ENCODE measurements at places on chromosomes 5 and 9. TPM values are rescaled to one million over a fixed set of nuclear protein-coding genes. Genes with fewer than 3 reads are reported as not detected.

DNA sequence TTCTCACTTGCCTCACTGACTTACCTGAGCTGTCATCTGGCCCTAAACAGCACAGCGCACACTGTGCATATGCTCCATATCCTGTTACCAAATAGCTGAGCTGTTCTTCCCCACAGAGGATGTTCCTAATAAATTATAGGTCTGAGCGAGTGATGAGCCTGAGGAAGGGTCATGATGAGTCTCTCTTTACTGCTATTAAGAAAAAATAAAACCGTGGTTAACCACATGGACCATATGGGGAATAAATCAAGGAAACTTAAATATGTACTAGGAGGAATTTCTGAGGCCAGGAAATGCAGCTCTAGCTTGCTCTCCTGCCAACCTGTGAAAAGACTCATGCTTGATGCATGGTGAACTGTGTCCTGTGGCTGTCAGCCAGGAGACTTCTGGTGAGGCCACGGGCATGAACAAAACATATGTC lies 424.8 kb upstream of the DMAC1 start:
- DNase-seq: no peak

DNA sequence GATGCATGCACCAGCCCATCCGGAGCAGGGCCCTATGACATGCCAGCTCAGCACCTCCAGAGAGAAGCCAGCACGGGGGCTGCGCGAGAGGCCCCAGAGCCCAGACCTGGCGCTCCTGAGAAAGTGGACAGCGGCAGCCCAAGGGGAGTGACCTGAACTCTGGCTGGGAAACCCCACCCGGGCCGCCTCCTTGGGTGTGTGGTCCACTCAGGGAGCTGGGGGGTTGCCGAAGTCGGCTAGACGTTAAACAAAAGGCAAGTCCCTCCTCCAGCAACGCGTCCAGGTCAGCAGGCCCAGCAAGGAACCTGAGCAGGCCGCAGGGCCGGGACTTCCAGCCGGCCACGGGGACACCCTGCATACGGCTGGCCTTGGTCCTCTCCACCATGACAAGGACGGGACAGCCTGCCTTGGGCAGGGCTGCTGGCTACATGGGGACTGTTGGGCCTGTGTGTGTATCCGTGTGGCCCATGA lies 35.7 kb downstream of the NACC2 start:
- DNase-seq: no peak

- DNase-seq: no peak
These were observed 372.4 kb downstream of the KCNN2 start for GRCh38 chr5:114734238-114734637.

Gene PFN3
- not detected for total RNA-seq

DNA sequence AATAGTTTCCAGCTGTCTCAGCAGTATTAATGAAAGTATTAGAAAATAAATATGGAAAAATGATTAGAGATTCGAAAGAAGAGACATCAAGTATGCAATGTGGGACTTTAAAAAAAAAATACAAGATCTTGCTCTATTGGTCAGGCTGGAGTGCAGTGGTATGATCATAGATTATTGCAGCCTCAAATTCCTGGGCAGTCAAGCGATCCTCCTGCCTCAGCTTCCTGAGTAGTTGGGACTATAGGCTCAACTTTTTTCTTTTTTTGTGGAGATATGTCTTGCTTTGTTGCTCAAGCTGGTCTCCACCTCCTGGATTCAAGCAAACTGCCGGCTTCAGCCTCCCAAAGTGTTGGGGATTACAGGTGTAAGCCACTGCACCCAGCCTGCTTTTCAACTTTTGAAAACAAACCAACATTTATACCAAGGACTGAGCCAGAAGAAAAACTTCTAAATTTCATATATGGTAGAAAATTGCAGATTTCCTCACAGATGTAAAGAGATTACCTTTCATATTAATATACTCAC lies 323.1 kb downstream of the ADGRV1 start:
- DNase-seq: no peak

DNA sequence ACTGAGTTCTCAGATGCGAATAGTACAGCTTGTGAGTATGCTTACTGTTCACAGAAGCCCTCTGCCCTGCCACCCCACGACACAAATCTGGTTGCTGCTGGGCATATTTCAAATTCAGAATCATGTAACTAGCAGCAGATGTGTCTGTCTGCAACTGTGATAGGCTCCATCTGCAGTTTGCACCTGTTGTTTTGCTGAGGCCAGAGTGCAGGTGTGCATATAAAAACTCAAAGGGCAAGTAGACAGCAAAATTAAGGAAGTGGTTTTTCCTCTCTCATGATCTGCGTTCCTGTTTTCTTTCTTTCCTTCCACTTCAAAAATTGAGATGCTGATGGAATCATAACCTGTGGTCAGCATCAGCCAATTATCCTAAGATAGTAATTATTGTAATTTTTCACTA lies 1000.5 kb downstream of the PTPRD start:
- DNase-seq: no peak

DNA sequence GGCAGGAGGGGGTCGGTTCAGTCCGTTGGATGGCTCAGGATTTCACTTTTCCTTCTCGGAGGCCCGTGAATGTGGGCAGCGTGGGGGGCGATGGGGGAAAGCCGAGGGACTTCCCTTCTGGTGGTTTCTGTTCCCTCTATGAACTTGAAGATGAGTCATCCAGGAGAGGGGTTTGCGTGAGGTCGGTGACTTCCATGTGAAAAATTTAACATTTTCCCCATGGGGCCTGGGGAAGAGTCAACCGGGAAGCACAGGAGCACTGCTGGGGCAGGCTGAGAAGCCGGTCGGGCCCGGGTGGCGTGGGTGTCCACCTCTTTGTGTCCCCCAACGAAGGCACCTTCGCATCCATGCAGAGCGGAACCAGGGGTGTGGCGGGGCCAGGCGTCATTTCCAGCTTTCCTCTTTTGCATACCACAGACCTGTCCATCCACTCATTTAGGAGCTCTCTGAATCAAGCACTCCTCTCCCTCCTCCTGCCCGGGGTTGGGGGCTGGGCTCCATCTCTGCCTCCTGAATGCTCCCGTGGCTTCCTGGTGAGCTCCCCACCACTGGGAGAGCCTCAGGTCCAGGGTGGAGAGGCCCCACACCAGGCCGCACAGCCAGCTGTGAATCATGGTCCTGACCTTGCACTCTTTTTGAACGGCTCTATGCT lies 68.4 kb downstream of the ANKRD33B start:
- DNase-seq: no peak

GRCh38 chr5:151228986-151229385 lies 5.1 kb upstream of the CCDC69 start:
- DNase-seq: no peak

DNA sequence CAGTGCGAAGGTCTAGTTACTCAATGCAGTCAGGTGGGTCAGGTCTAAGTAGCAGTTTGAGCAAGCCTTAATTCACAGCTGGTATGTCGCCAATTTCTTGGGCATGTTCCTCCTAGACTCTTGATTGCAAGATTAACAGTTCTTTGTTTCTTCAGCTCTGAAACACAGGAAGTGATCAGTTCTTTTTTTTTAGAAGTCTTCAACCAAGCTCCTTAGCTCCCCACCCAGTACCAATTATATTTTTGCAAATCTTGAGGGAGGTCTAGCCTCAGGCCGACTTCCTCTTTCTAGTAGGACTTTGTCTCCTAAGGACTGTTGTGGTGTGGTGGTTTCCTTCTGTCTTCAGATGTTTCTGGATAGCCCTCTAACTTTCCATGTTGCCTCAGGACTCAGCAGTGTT lies 2054.2 kb downstream of the MAT2B start:
- DNase-seq: no peak

- no peak for DNase-seq
These were observed 521 bp upstream of the SLIT3 start for GRCh38 chr5:169301386-169301934.

- DNase-seq: no peak
These were observed 74.6 kb downstream of the SNX24 start for GRCh38 chr5:122919969-122920368.

GRCh38 chr5:14435481-14435880 lies 146.1 kb upstream of the OTULINL start:
- DNase-seq: no peak

Gene TEX48
- not detected for total RNA-seq

DNA sequence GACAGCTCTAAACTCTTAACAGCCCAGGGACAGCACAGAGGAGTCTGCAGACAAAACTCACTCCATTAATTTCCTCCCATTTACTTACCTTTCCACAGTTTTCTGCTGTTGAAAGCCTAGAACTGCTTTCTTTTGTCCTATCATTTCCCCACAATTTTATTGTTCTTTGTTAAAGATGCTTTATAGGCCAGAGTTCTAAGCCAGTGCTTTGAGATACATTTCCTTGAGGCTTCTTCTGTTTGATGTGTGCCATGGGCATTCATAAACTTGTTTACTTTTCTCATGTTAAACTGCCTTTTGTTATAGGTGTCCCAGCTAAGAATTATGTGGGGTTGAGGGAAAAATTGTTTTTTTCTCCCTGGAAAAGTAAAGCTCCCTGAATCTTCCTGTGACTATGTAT lies 25.9 kb upstream of the SUB1 start:
- no peak for DNase-seq

Gene ZNF462
- total RNA-seq: 1.1 TPM

DNA sequence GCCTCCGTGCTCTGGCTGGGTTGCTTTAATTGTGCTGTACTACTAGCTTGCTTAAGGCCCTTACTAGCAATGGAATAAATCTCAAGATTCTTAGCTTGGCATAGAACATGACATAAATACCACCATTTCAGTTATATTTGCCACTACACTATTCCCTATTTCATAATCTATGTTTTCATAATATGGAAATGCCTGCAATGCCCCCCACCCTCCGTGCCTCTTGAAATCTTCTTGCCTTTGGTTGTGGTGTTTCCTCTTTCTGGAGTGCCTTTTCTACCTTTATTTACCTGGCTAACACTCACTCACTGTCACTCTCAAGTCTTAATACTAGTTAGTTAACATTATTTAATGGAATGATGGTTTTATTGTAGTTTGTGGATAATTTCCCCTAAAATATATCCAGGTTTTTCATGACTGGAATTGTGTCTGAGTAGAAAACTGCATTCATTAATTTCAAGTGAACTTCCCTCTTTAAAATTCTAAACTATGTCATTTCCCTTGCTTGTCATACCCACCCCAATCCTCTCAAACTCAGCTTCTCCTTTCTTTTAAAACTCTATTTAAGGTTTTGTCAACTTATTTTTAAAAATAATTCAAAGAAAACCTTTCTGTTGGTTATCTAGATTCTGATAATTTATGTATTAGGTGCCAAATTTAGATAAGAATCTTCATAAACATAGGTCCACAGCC lies 521.7 kb upstream of the DAB2 start:
- DNase-seq: no peak

GRCh38 chr9:15711531-15711930 lies 158.7 kb downstream of the CCDC171 start:
- no peak for DNase-seq

DNA sequence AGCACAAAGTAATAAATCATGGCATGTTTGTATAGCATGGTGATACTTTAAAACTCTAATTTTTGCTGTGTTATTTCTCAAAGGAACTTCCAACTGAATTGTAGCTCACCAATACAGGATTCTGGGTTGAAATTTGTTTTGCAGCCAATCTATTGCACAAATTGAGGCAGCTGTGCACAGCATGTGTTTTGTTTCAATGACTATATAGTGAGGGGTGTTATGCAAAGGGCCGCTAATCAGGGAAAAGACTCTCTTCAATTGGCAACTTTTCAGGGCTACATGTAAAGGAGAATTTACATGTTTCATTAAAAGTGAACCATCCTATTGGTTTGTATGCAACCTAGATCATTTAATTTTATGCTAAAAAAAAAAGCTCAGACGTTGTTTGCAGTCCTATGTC lies 44.6 kb downstream of the PLPPR1 start:
- no peak for DNase-seq

Gene HMGXB3
- total RNA-seq: 28.9 TPM

DNA sequence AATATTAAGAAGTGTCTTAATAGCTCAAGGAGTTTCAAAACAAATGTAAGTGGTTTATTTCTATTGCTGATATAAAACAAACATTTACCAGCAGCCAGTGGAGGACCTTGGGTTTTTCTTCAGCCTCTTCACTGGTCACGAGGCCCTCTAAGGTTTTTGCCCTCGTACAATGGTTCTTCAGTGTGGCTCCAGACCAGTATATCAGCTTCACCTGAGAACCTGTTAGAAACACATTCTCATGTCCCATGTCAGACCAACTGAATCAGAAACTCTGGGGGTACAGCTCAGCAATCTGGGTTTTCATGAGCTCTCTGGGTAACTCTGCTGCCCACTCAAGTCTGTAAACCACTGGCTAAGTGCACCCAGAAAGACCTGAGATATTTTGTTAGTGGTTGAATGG lies 12.9 kb downstream of the WWC1 start:
- no peak for DNase-seq

DNA sequence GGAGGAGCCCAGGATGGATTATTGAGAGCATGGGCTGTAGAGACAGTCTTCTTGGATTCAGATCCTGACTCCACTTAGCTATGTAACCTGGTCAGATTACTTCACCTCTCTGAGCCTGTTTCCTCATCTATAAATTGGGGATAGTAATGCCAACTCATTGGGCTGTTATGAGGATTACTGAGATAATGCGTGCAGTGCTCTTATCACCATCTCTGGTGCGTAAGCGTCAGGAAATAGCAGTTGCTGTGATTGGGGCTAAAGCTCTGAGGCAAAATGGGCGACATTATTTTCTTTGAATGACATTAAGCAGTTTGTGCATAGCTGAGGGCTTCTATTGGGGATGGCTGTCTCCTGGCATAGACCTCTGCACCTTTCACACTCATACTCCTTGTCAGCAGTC lies 995 bp upstream of the MSMP start:
- DNase-seq: no peak

DNA sequence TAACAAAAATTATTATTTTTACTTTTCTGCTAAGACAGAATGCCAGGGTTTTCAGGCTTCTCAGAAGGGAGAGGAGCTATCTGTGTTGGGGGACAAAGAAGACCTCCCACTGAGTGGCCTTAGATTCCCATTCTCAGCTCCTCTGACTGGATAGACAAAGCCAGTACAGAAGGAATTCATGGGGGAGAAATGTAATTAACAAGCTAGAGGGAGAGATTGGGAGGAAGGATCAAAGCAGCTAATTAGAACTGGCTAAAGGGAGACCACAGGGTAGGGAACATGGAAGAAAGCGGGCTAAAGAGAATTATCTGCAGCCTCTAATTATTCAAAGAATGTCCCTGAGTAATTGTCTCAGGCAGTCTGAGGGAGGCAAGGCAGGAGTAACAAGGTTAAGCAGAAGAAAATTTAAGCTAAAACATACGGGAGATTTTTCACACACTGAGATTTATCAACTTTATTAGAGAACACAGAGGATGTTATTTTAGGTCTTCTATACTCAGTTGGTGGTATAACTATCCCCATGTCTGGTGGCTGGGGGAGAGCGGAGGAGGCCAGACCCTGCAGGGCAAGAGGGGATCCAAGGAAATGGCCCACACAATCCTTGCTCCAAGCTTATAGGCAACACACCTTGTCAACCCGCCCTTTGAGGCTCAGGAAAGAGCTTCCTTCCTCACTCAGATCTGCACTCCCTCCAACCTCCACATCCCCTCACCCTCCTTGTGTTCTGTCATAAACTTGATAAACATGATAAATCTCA lies 87.7 kb upstream of the LRRTM2 start:
- no peak for DNase-seq

DNA sequence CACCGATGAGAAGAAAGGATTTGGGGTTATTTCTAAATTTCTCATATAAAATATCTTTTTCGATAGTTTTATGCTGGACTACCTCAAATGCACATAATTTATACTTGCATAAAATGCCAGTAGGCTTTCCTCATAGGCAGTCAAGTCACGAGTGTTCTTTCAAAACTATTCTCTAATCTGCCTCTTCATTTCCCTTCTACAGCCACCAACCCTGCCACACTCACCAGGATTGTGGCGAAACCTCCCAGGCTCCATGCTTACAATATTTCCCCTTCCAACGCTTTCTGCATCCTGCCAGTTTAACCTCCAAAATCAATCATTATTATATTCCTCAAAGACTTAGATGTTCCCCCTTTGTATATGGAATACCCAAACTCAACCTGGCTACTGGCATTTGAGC lies 65.4 kb downstream of the FRMD3 start:
- no peak for DNase-seq
